Fibroblast of villous mesenchyme (primary cell): ENCODE measurements at places on chromosomes 3 and 15. TPM values are rescaled to one million over a fixed set of nuclear protein-coding genes. Genes with fewer than 3 reads are reported as not detected.

GRCh38 chr3:101574388-101575112 lies 570 bp downstream of the PCNP start:
- peak; percentile 72 for DNase-seq

DNA sequence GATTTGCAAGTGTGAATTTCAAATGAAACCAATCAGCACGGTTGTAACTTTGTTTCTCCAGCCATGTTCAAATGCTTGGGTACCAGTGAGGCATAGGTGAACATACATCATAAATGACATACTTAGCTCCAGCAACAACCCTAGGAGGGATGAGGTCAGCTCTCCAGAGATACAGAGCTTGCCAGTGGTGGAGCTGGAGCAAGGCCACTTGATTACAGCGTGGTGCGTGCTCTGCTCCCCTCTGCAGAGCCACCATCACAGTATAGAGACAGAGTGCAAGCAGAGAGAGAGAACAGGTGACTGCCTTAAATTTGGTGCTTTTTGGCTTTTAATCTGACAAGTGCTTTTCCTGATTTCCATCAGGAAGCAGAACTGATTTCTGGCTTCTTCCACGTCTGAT lies 275.1 kb downstream of the PDZRN3 start:
- DNase-seq = no peak

GRCh38 chr3:45753095-45753494 lies 43.2 kb downstream of the SLC6A20 start:
- no peak for DNase-seq

The SKOR1 gene
- total RNA-seq = 0.32 TPM in 1 of 2 replicates, not detected in the other
